Germinal center (tissue), 1 donor: ENCODE measurements at places on chromosomes 4 and X.
A peak's percentile ranks its signal among the peaks of the same experiment; 100 is the strongest.

DNA sequence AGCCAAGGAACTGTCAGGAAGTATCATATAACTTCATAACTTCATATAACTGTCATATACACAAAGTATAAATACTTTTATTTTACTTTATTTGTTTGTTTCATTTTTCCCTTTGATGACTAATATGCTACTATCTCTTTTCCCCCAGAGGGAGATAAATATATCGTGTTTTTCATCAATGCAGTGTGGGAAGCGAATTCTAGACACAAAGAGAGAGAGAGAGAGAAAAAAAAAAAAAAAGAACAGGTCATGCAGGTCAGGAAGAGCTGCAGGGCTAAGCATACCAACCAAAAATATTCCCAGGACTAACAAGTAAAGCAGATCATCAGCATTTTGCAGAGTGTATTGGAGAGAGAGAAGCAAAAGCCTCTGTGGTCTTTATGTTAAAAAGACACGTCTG lies 1849.2 kb downstream of the STIM2 start:
- DNase-seq, result no peak

GRCh38 chr4:186739802-186740434 lies 16.3 kb upstream of the FAT1 start:
- DNase-seq, result no peak

- no peak for DNase-seq
These were observed 185.7 kb upstream of the ATP6AP2 start for GRCh38 chrX:40395102-40395501.

DNA sequence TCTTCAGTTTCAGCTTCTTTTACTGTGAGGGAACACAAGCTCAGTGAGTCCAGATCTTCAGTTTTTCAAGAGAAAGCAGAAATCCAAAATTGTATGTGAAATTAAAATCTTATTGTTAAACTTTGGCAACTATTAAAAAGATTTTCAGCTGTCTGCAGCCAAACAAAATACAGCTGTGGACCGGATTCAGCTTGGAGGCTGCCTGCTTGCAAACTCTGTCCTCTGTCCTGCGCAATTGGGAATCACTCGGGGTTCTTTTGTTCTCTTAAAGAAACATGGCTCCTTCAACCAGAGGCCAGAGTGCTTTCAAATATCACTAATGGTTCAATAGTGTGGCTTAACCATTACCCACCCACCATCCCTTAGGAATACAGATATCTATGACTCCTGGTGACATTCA lies 201.2 kb downstream of the CHIC2 start:
- no peak for DNase-seq

GRCh38 chrX:20197641-20198210 lies 56.1 kb upstream of the EIF1AX start:
- no peak for DNase-seq

DNA sequence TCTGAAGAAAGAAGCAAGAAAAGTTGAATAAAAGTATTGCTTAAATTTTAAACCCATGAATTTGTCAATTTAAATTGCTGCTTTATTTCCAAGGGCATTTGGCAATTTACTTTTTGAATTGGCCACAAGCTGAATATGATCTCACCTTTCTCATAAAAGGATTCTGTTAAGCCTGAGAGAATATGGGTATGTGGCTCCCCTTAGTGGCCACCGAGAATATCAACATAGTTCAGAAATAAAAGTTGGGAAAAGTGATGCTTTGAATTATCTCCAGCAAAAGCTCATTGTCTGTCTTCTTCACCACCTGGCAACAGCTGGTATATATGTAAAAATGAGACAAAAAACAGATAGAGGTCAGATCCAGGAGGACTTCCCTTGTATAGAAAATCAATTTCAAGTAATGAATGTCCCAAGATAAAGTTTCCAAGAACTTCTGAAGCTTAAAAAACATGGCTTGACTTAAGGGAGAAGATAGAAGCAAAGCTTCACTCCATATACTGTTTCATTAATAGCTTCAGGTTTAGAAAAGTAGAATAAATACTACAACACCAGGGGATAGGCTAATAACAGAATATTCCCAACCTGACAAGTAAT lies 290.7 kb upstream of the FAM241A start:
- peak; percentile 11 for DNase-seq
